ENCODE measurements at places on chromosomes 13 and 19. TPM values are rescaled to one million over a fixed set of nuclear protein-coding genes. Genes with fewer than 3 reads are reported as not detected.

- H3K36me3 ChIP-seq: no peaks in the 10 kb centered on the region
- H3K4me1 ChIP-seq: no peaks in the 10 kb centered on the region
- no peaks in the 10 kb centered on the region for H3K27me3 ChIP-seq
- H3K27ac ChIP-seq: no peak overlapping the region
- no peak for DNase-seq
These were observed 554.1 kb upstream of the MIR17HG start for GRCh38 chr13:90793261-90793820.

SLC6A16 gene
- total RNA-seq: 0.13 TPM

GRCh38 chr13:33528896-33529295 lies 243.3 kb upstream of the STARD13 start:
- H3K36me3 ChIP-seq: no peaks in the 10 kb centered on the region
- DNase-seq: no peak
- no peaks in the 10 kb centered on the region for H3K4me1 ChIP-seq
- no peak overlapping the region for H3K27ac ChIP-seq

SLC25A42 gene
- 3.8 TPM for total RNA-seq

- H3K4me3 ChIP-seq: no peak overlapping the region
- H3K4me1 ChIP-seq: no peaks in the 10 kb centered on the region
- H3K36me3 ChIP-seq: no peaks in the 10 kb centered on the region
- H3K27me3 ChIP-seq: no peaks in the 10 kb centered on the region
- no peak overlapping the region for H3K27ac ChIP-seq
- no peak for DNase-seq
These were observed 724.5 kb downstream of the SLITRK6 start for GRCh38 chr13:85074543-85075313.

- H3K4me1 ChIP-seq: no peaks in the 10 kb centered on the region
- no peak overlapping the region for H3K4me3 ChIP-seq
- no peak overlapping the region for H3K27ac ChIP-seq
- no peak for DNase-seq
- no peaks in the 10 kb centered on the region for H3K36me3 ChIP-seq
These were observed 5.3 kb downstream of the VWA8 start for GRCh38 chr13:41955605-41956004.

DNA sequence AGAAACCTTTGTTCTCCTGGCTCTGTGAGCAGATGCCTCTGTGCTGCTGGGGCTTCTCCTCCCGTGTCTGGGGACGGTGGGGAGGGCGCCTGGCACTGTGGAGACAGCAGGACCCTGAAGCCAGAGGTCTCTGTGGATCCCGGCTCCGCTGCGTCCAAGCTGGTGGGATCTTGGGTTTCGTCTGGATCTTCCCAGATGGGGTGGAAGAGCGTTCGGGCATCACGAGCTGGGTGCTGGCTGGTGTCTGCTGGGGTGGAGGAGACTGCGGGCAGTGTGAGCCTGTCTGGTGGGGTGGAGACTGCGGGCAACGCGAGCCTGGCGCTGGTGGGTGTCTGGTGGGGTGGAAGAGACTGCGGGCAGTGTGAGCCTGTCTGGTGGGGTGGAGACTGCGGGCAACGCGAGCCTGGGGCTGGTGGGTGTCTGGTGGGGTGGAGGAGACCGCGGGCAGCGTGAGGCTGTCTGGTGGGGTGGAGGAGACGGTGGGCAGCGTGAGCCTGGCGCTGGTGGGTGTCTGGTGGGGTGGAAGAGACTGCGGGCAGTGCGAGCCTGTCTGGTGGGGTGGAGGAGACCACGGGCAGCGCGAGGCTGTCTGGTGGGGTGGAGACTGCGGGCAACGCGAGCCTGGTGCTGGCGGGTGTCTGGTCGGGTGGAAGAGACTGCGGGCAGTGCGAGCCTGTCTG lies 5.6 kb downstream of the TEX29 start:
- no peak overlapping the region for H3K4me3 ChIP-seq
- H3K27me3 ChIP-seq: no peaks in the 10 kb centered on the region
- DNase-seq: no peak
- no peak overlapping the region for H3K27ac ChIP-seq

DNA sequence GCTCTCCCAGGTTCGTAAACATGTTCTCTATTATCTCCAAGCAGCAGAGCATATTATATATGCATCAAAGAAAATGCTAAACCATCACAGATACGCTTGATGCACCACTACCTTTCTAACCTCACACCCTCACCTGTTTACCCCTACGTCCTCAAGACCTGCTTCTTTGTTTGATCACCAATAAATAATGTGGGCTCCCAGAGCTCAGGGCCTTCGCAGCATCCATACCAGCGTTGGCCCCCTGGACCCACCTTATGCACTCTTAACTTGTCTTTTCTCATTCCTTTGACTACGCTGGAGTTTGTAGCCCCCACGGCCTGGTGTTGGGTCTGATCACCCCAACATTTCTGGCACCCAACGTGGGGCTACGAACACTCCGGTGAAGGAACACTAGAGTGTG lies 10.0 kb upstream of the ZNF443 start:
- H3K36me3 ChIP-seq: no peaks in the 10 kb centered on the region
- no peak overlapping the region for H3K27ac ChIP-seq
- DNase-seq: no peak
- no peaks in the 10 kb centered on the region for H3K27me3 ChIP-seq

ZNF426 gene
- total RNA-seq: 18.7 TPM

- no peak for DNase-seq
- no peak overlapping the region for H3K27ac ChIP-seq
- peak overlapping the region; percentile 26 for H3K4me3 ChIP-seq
- peaks cover 12% of the 10 kb centered on the region for H3K4me1 ChIP-seq
These were observed 9.1 kb upstream of the C19orf12 start for GRCh38 chr19:29724102-29724641.

ZNF441 gene
- 1.9 TPM for total RNA-seq

LGALS4 gene
- not detected for total RNA-seq

- H3K36me3 ChIP-seq: no peaks in the 10 kb centered on the region
- no peaks in the 10 kb centered on the region for H3K27me3 ChIP-seq
- H3K4me1 ChIP-seq: no peaks in the 10 kb centered on the region
- H3K27ac ChIP-seq: no peak overlapping the region
These were observed 492.0 kb downstream of the FGF9 start for GRCh38 chr13:22162889-22163288.

LRRC63 gene
- total RNA-seq: not detected

CATSPERD gene
- total RNA-seq: not detected

- no peaks in the 10 kb centered on the region for H3K27me3 ChIP-seq
- no peaks in the 10 kb centered on the region for H3K36me3 ChIP-seq
- H3K4me3 ChIP-seq: no peak overlapping the region
- peaks cover 46% of the 10 kb centered on the region for H3K4me1 ChIP-seq
- DNase-seq: no peak
These were observed 5.6 kb downstream of the RASL11A start for GRCh38 chr13:27276188-27276587.

- no peak overlapping the region for H3K4me3 ChIP-seq
- no peak for DNase-seq
- no peaks in the 10 kb centered on the region for H3K27me3 ChIP-seq
- no peaks in the 10 kb centered on the region for H3K4me1 ChIP-seq
- H3K36me3 ChIP-seq: no peaks in the 10 kb centered on the region
- H3K27ac ChIP-seq: no peak overlapping the region
These were observed 56.5 kb upstream of the HTR2A start for GRCh38 chr13:46953331-46953730.

- DNase-seq: no peak
- H3K4me1 ChIP-seq: no peaks in the 10 kb centered on the region
- H3K27me3 ChIP-seq: no peaks in the 10 kb centered on the region
- H3K36me3 ChIP-seq: no peaks in the 10 kb centered on the region
- peak within 1 kb of the TSS; percentile 15 for H3K4me3 ChIP-seq
These were observed at the start of gene DOCK9 for GRCh38 chr13:98977568-98978265. TSS of gene DOCK9 (minus strand) at chr13:98978064. CDS start at chr13:98977909, 155 bp downstream.

GRCh38 chr19:10320602-10321416 lies 5.0 kb upstream of the FDX2 start:
- no peaks in the 10 kb centered on the region for H3K27me3 ChIP-seq
- no peak overlapping the region for H3K4me3 ChIP-seq
- no peak overlapping the region for H3K27ac ChIP-seq
- DNase-seq: no peak

APOE gene
- total RNA-seq: 8.9 TPM

GRCh38 chr19:53696951-53697350 lies 65.2 kb downstream of the DPRX start:
- no peak overlapping the region for H3K4me3 ChIP-seq
- no peak overlapping the region for H3K27ac ChIP-seq
- H3K4me1 ChIP-seq: no peaks in the 10 kb centered on the region
- no peaks in the 10 kb centered on the region for H3K27me3 ChIP-seq
- DNase-seq: no peak
- H3K36me3 ChIP-seq: no peaks in the 10 kb centered on the region

GRCh38 chr13:31968473-31968872 lies 63.1 kb upstream of the FRY start:
- no peaks in the 10 kb centered on the region for H3K36me3 ChIP-seq
- no peak for DNase-seq
- H3K4me3 ChIP-seq: no peak overlapping the region

GRCh38 chr19:11434703-11435056 lies 241 bp downstream of the ODAD3 start:
- DNase-seq: no peak
- H3K27me3 ChIP-seq: no peaks in the 10 kb centered on the region
- H3K4me3 ChIP-seq: peak overlapping the region; percentile 84
- peaks cover 14% of the 10 kb centered on the region for H3K4me1 ChIP-seq

GRCh38 chr19:6753178-6754031 lies 13.8 kb downstream of the SH2D3A start:
- peak overlapping the region; percentile 10 for H3K4me3 ChIP-seq
- peak overlapping the region; percentile 86 for H3K27ac ChIP-seq
- H3K36me3 ChIP-seq: peaks cover 88% of the 10 kb centered on the region
- H3K27me3 ChIP-seq: no peaks in the 10 kb centered on the region
- H3K4me1 ChIP-seq: peaks cover 7% of the 10 kb centered on the region

GRCh38 chr13:39364947-39365468 lies 238.0 kb downstream of the LHFPL6 start:
- no peaks in the 10 kb centered on the region for H3K4me1 ChIP-seq
- no peak overlapping the region for H3K27ac ChIP-seq
- H3K4me3 ChIP-seq: no peak overlapping the region
- no peak for DNase-seq
- H3K27me3 ChIP-seq: no peaks in the 10 kb centered on the region

GRCh38 chr13:109113427-109113826 lies 484.0 kb downstream of the MYO16 start:
- no peaks in the 10 kb centered on the region for H3K4me1 ChIP-seq
- no peak for DNase-seq
- no peaks in the 10 kb centered on the region for H3K36me3 ChIP-seq
- H3K27ac ChIP-seq: no peak overlapping the region
- H3K27me3 ChIP-seq: no peaks in the 10 kb centered on the region

NKPD1 gene
- 4.2 TPM for total RNA-seq

Measured in esophagus squamous epithelium (tissue), 5 donors.